ENCODE measurements at places on chromosomes 16 and 17. TPM values are rescaled to one million over a fixed set of nuclear protein-coding genes. Genes with fewer than 3 reads are reported as not detected.

The MEAK7 gene
- polyA plus RNA-seq: 9.3 TPM

DNA sequence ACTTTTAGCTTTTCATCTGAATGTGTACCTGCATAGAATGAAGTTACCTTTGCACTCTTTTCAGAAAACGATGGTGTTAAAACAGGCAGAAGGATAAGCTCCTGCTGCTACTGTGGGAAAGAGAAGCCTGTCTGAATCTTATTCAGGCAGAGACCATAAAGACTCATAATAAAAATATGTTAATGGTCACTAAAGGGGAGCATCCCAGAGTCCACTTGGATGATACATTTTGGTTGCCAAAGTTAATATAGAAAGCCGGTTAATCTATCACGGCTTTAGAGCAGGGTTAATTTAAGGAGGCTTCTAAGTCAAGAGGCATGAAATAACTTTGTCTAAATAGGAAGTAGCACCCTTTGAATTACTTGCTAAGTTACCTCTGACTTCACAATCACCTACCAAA is 2.9 kb downstream of the MARCHF10 start:
- no peak for DNase-seq

DNA sequence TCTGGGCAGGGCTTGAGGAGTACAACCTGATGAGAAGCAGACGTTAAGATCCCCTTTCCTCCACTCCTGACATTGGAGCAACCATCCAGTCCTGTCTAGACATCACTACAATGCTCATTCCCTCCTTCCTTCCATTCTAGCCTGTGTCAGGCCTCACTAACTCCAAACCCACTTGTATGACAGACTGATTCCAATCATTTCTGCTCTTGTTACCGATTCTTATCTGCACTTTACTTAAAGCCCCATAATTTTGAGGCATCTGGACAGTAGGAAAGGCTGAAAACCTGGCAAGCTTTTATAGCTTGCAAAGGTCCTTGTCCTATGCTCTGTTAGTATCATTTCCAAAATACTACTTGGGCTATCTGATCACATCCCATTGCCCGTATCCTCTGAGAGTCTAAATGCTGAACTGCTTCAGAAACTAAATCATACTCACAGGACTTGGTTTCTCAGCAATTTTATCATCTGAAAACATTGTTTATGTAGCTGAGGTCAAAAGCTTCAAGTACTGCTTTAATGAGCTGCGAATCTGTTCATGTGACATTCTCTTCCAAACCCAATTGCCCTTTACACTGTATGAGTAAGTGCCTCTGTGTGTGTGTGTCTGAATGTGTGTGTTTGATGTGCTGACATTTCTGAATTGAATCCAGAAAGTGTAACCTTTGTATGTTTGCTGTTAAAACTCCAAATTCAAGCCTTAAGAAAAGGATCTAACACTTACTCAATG is 57.2 kb upstream of the CACNG3 start:
- DNase-seq: no peak

The KCNJ18 gene
- polyA plus RNA-seq: not detected

The ATP2C2 gene
- polyA plus RNA-seq: 0.20 TPM

The SLFN13 gene
- polyA plus RNA-seq: 3.6 TPM

DNA sequence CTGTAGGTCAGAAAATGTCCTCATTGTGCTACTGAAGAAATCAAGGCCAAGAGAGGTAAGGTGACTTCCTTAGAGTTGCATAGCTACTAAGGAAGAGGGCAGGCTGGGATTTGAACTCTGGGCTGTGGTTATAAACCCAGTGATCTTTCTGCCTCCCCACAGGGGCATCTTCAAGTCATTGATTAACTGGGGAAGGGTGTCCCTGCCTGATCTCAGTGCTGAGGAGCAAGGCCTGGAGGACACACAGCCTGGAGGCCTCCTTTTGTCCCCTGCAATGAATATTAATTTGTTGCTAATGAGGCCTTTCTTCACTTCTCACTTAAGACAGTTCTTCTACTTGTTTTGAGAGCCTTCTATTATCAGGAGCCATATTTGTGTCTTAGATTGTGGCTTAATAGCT is 83.8 kb downstream of the KATNIP start:
- DNase-seq: no peak

The ZG16B gene
- not detected for polyA plus RNA-seq

All from naive thymus-derived CD4-positive, alpha-beta T cell (primary cell).